ENCODE measurements at places on chromosomes 4 and X.

- DNase-seq = no peak
Observed at GRCh38 chr4:6681191-6681590, 12.5 kb upstream of the S100P start.

GRCh38 chrX:17474892-17475291, 99.9 kb downstream of the NHS start:
- DNase-seq = no peak

DNA sequence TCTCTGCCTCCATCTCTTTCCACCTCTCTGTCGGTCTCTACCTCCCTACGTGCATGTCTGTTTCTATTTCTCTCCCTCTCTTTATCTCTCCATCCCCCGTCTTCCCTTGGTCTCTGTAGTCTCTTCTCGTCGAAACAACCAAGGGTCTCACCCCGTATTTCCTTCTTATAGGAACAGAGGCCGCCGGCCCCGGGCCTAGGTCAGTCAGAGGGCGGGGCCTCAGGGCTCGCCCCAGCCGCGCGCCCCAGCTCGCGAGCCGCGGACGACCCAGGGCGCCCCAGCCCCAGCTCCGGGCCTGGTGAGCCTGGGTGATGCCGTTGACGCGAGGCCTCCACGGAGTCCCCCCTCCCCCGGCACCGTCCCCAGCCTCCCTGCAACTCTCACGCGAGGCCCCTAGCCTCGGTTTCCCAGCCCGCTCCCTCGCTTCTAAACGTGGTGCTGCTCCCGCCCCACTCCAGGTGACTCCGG, 6.6 kb downstream of the TIMM17B start:
- peak; percentile 18 for DNase-seq

DNA sequence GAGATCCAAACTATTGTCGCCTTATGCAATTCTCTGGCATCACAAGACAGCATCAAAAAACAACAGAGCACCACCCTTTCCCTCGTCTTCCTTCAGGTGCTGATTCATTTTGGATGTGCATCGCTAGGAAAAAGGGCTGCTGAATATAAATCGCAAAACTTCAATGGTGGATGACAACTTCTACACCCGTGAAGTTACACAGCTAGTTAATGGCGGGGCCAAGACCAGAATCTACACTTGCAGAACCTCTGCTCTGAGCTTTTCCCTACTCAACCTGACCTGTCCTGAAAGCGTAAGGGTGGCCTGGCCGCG, 674 bp downstream of the GNPDA2 start:
- DNase-seq = no peak

DNA sequence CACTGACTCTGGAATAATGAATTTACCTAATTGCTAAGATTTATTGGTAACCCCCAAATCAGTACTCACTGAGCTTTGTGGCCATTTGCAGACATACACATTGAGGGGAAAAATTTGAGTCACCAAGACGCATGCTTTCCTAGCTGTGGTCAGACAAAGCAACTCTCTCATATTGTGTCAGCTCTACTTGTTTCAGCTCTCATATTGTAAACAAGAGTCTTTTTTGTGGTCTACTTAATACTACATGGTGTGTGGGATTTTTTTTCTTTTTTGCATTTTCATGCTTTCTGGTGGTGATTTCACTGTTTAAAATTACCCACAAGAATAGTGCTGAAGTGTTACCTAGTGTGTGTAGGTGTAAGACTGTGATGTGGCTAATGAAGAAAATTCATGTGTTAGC, 428.2 kb upstream of the GALNT7 start:
- no peak for DNase-seq

- no peak for DNase-seq
Observed at GRCh38 chr4:150569384-150569987, 12.5 kb upstream of the MAB21L2 start.

DNA sequence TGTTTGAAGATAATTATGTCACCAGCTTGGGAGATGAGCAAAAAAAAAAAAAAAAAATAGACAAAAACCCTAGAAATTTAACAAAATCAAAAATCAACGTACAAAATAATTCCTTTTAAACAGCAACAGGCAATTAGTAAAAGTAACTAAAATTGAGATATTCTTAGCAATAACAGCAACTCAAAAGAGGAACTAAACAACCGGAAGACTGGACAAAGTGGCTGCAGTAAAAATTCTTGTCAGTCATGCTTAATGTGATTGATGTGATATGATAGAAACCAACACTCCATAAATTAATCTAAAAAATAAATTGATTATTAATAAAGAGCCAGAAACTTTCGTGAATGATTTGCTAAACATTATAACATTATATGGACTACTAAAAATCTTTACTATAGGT, 1534.6 kb upstream of the AGA start:
- DNase-seq = no peak

- DNase-seq = no peak
Observed at GRCh38 chrX:125289920-125290319, 29.8 kb upstream of the TEX13C start.

Measured in T-helper 17 cell (primary cell).